Prostate gland (tissue), 2 donors: ENCODE measurements at places on chromosomes 6 and 20. TPM values are rescaled to one million over a fixed set of nuclear protein-coding genes. Genes with fewer than 3 reads are reported as not detected.

- DNase-seq: no peak
Measured at GRCh38 chr6:170464524-170464979, 88.6 kb downstream of the PSMB1 start.

GRCh38 chr6:169253337-169254238, at the start of gene THBS2:
THBS2 (minus strand) TSS chr6:169253846; CDS start chr6:169250784, 3,062 bp downstream.
- DNase-seq: no peak

ARMH2 gene
- total RNA-seq: not detected

SIRPA gene
- 31.0 TPM for total RNA-seq

BMP7 gene
- 16.8 TPM for total RNA-seq

MUC22 gene
- total RNA-seq: not detected

SLC52A3 gene
- total RNA-seq: 221 TPM
